ENCODE measurements at places on chromosomes 16 and 17.

- no peak for DNase-seq
Observed at GRCh38 chr17:60163108-60163784, 13.5 kb downstream of the CA4 start.

DNA sequence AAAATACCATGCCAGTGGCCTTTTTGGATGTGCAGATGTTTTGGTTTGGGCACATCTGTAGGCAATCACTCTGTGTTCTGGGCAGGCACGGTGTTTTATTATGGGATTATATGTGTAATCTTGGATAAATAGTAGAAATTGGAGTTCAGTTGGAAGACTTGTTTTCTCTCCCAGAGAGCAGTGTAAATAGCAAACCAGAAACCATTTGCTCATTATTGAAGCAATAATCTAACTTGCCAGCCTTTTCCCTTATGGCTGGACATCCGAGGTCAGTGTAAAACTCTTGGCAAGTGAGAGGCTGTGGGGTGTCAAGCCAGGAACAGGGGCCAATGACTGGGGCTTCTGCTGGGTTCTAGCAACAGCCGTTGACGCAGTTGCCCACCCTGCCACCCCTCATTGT is 69.9 kb downstream of the IRX3 start:
- DNase-seq, result no peak

DNA sequence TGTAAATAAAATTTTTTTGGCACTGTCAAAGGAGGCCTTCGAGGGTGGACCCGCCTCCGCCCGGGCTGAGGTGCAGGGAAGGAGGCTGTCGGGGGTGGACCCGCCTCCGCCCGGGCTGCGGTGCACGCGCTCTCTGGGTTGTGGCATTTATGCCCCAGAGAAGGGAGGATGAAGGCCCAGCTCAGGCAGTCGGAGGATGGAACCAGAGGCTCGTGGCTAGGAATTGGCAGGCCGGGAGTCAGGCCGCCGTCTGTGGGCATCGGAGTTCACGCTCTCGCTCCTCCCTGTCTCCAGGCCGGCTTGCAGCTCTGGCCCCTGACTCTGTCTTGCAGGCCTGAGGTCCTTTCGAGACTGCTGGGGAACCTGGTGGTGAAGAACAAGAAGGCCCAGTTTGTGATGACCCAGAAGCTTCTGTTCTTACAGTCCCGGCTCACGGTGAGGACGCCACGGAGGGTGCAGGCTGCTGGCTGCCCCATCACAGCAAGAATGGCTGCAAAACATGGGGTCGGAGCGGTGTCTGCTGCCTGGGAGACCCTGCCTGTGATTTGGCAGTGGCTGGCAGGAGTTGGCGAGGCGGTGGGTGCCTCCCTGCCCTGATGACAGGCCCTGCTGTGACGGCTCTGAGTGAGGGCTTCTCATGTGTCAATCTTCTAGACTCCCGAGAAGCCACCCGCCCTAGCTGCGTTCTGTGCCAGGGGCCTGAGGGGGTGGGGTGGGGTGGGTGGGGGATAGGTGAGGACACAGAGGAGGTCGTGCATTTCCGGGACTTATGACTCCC is 5.9 kb downstream of the TELO2 start:
- DNase-seq, result no peak

DNA sequence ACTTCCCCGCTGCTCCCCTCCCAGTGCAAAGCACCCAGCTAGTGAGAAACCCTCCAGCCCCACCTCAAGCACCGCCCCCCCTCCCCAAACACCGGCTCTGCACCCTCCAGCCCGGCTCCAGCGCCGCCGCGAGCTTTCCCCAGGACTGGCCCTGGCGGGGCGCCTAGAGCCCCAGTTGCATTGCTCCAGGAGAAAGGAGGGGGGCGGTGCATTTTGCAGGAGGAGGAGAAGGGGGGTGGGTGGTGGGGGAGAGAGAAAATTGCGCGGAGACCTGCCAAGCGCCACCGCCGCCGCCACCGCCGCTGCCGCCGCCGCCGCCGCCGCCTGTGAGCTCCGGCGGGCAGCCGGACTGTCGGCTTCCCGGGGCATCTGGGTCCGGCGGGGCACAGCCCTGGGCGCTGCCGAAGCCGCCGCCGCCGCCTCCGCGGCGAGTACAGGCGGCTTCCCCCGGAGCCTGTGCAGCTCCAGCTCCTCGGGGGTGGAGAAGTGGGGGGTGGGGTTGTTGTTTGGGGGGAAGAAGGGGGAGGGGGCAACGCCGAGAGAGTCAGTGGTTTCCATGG is 333 bp upstream of the NOG start:
- peak; percentile 63 for DNase-seq

- no peak for DNase-seq
Observed at GRCh38 chr17:49908782-49909714, 59.9 kb upstream of the DLX4 start.

DNA sequence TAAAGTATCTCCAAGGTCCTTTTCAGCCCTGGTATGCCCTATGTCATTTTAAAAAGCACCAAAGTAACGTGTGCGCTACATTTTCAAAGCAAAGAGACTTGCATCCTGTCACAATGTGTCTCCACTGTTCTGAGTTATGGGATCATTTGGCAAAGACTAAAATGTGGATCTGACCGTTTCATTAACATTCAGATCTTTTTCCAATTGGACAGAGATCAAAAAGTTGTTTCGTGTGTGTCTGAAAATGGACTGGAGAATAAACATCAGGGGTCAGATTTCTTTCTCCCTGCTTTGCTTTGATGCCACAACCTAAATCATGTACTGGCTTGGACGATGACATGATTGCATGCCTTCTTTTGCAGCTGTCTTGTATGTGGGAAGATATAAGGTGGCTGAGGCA is 136.0 kb upstream of the NOG start:
- no peak for DNase-seq

DNA sequence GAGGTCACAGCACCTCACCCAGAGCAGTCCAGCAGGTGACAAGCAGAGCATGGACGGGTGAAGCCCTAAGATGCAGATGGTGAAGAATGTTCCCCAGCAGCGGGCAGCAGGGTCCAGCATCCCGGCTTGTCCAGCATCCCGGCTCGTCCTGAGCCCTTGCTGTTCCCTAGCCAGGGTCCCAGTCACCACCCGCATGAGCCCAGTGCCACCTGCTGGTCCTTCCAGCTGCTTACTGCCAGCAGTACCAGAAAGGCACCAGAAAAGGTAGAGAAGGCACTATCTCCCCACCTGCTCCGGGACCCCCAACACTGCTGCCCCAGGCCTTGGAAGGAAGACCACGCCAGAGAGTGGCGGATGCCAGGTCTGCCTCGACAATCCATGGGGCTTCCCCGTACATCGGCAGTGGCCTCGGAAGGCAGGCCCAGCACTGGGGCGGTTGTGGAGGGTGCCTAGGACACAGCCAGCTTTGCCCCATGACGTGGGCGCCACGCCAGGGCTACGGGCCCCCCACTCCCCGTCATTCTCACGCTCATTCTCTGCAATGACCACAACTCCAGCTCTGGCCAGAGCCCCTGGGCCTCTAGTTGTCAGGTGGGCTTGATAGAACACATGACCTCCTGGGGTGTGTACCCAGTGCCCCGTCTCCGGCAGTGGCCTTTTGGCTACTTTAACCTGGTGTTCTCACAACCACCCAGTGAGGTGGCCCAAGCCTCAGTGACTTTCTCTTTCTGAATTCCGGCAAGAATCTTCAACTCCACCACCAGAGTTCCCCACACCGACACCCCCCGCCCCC is 1.4 kb downstream of the CENPX start:
- peak; percentile 56 for DNase-seq

GRCh38 chr16:85879975-85880831 is 18.8 kb upstream of the IRF8 start:
- no peak for DNase-seq

DNA sequence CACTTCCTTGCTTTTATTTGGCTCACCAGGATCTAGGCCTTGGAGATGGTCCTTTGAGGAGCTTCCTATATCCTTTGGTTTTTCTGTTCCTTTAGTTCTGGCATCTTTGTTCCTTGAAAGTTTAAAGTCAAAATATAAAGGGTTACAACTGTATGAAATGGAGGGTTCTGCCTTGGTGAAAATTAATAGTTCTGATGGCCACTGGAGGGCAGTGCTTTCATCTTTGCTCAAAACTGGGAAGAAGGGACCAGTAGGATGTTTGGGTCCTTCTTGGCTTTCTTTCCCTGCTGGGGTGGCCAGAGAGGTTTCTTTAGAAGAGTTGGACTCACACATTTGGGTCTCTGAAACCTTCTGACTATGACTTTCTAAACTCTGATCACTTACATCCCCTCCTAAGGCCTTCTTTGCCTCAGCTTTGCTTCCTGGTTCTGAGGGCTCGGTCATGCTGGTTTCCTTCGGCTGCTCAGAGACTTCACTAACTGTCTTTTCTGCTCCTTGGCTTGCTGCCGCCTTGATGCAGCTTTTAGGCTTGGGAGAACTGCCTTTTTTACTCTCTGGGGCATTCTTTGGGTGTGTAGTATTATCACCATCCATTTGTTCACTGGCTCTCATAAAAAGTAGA is 10.9 kb upstream of the ITGA2B start:
- peak; percentile 50 for DNase-seq

DNA sequence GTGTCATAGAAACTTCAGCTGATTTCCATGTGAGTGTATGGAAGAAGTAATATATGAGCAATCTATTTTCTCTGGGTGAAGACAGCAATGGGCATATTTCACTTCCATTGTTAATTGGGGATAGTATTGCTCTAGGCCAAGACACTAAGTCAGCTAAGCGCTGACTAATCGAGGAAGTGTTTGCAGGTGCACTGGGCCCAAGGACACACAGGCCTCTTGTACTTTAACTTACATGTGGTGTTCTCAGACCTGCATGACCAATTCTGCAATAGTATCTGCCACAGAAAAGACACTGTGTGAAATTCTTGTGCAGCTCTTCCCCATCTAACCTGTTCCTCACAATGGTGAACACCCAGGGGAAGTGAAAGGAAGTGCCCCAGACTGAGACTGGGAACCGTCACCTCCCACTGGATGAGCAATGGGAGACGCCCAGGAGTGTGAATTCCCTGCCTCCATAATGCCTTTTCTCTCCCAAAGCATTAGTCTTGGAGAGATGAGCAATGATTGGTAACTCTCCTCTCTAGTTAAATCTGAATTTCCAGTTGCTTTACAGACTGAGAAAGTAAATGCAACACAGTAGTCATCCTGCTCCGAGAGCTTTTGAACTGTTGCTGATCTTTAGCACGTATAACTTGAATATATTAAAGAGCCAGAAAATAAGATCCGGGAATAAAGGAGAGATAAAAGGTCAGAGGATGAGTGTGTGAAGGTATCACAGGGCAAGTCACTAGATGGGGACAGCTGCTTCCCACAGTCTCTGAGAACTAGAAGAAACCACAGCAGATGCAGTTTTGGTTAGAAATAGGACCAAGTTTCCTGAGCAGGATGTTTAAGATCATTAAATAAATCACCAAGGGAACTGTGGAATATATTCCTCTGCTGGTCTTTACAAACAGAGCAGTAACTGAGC is 82.6 kb downstream of the CDK5R1 start:
- DNase-seq, result no peak

- peak; percentile 92 for DNase-seq
Observed at GRCh38 chr17:7579001-7579833, at the start of gene CD68. Gene CD68, plus strand, starts transcription at chr17:7579638. Its CDS starts 40 bp downstream, at chr17:7579678.

- no peak for DNase-seq
Observed at GRCh38 chr17:61354895-61355874, 44.5 kb upstream of the TBX2 start.

- no peak for DNase-seq
Observed at GRCh38 chr16:88526906-88527185, 43.4 kb upstream of the ZC3H18 start.

DNA sequence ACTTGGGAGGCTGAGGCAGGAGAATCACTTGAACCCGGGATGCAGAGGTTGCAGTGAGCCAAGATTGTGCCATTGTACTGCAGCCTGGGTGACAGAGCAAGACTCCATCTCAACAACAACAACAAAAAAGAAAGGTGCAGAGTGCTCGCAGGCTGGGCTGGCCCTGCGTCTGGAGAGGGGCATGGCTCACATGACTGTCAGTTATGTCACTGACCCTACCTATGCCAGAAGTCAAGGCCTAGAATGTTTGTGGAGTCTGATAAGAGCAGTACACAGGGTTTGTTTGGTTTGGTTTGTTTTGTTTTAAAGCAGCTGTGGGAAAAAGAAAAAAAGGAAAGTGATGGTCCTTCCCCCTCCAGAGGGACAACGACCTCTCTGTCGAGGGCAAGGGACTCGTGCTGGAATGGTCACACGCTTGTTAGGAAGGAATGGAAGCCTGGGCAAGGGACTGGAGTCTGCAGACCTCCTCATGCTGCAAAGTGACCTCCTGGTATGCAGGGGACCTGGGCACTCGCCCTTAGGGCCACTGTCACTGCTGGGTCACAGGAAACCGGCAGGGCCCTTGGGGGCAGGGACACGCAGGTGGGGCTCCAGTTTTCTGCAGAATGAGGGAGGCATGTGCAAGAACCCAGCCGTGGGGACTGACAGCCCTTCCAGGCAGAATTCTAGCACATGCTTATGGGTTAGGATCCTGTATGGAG is 10.1 kb upstream of the OSGIN1 start:
- no peak for DNase-seq

DNA sequence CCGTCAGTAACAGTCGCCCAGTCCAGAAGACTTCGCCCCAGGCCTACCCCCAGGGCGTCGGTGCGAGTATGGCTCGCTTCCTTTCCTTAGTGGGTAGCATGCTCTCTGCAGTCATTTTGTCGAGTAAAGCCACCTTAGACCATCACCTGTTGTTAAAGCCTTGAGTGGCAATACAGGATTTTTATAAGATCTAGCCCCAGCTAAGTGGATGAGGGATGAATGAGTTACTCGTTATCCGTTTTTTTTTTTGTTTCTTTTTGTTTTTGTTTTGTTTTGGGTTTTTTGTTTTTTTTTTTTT is 322 bp upstream of the KLHL11 start:
- DNase-seq, result no peak

- no peak for DNase-seq
Observed at GRCh38 chr16:35747658-35748455, 2288.4 kb downstream of the TP53TG3F start.

DNA sequence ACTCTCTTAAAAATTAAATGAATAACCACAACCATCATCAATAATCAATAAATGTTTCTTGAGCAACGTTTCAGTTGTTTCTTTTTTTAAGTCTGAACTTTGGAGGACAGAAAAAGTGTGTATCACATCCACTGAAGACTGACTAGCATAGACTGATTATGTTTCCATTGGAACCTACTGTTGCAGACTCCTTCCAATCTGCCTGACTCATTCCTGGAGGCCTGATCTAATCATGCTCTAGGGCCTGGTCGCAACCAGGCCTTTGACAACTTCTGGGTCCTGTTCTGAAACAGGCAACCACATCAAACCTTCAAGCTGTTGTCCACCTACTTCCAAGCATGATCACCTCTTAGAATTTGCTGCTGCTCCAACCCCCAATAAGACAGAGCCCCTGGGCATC is 109.2 kb upstream of the NUDT7 start:
- peak; percentile 29 for DNase-seq

DNA sequence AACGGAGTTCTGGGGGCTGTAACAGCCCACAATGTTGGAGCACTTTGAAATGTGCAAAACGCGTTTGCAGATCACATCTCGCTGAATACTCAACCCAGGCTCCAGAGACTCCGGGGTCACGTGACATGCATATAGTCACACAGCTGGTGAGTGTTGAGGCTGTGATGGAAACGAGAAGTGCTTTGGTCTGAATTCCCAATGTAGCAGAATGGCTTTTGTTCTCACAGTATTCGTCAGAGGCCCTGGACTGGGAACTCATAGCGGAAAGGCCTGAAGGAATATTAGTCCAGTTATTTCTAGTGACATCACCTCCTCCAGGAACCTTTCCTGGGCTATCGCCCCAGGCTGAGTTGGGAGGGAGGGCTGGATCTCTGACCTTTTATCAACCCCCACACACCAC is 95.8 kb upstream of the CRHR1 start:
- DNase-seq, result no peak

GRCh38 chr17:50841277-50841948 is 6.0 kb downstream of the WFIKKN2 start:
- no peak for DNase-seq

- DNase-seq, result peak; percentile 71
Observed at GRCh38 chr16:87076950-87077749, 240.0 kb downstream of the C16orf95 start.

All from iris pigment epithelial cell (primary cell).